ENCODE measurements at places on chromosomes 4 and X.

- DNase-seq = no peak
These were observed 14.4 kb downstream of the BCOR start for GRCh38 chrX:40083120-40083978.

- DNase-seq = no peak
These were observed 22.2 kb upstream of the PLP1 start for GRCh38 chrX:103754401-103754800.

- no peak for DNase-seq
These were observed at the start of gene EPHA5 for GRCh38 chr4:65670331-65671031. Gene EPHA5, minus strand, starts transcription at chr4:65670489. Its CDS starts 747 bp downstream, at chr4:65669742.

GRCh38 chr4:163395758-163396157, 52.1 kb downstream of the NPY5R start:
- no peak for DNase-seq

DNA sequence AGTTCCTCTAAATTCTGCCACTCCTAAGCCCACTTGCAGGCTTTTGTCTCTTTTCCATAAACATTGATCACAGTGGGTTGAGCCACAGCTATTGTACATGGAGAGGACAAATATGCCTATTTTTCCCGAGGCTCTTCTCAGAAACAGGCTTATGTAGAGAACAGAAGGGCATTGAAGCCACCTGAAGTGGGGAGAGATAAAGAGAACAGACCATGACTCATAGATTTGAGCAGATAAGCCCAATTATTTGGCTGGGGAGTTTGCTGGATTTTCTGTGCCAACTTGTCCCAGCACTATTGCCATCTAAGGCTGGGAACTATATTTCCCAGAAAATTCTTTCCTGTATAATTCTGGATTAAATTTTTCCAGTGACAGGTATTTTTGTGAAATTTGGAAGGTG, 446.1 kb upstream of the RPS6KA3 start:
- DNase-seq = no peak

GRCh38 chrX:17174671-17175070, 200.3 kb upstream of the NHS start:
- DNase-seq = no peak

DNA sequence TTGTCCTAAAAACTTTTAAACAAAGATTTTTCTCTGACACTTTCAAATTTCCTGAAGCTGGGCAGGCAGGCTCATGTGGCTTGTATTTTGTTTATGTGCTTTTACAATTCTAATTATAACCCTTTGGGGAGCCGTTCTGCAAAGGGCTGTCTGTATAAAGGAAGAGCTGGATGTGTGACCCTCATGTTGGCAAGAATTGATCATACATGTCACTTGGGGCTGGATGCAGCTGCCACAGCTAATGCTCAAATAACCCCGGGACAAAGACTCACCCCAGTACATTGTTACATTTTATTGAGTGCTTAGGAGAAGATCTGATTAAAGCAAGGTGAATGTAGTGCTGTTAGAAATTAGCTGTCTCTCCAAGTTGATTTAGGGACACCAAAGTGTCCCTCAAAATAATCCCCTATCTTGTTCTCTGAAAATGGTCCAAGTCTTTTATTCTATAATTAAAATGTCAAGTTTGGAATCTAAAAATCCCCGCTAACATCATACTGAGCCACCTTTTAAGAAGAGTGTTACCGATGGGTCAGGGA, 13.0 kb upstream of the DAPP1 start:
- no peak for DNase-seq

GRCh38 chr4:142663828-142664227, 182.3 kb downstream of the INPP4B start:
- DNase-seq = no peak

- DNase-seq = no peak
These were observed 19.5 kb downstream of the NSUN7 start for GRCh38 chr4:40769266-40769665.

GRCh38 chrX:140510306-140510676, 5.4 kb upstream of the SOX3 start:
- no peak for DNase-seq

GRCh38 chrX:105553118-105553517, 269.2 kb upstream of the NRK start:
- DNase-seq = no peak

GRCh38 chrX:78024349-78025059, 55.1 kb upstream of the PGAM4 start:
- no peak for DNase-seq

DNA sequence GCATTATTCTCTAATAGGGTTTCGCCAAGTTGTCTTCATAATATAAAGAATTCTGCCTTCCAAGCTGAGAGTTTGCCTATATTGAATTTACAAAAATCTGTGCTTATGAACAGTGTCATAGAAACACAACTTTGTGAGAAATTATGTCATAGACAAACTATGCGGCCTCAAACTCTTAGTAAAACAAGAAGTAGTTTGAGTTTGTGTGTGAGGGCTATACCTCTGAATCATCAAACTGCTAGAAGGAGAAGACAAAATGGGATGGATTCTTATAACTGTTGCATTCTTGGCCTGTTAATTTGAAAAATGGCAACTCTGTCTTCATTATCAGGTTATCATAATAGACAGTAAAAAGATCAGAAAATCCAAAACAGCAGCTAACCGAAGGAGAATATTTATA, 46.1 kb upstream of the NAP1L5 start:
- no peak for DNase-seq

GRCh38 chr4:54392479-54392878, 163.4 kb downstream of the PDGFRA start:
- DNase-seq = no peak

DNA sequence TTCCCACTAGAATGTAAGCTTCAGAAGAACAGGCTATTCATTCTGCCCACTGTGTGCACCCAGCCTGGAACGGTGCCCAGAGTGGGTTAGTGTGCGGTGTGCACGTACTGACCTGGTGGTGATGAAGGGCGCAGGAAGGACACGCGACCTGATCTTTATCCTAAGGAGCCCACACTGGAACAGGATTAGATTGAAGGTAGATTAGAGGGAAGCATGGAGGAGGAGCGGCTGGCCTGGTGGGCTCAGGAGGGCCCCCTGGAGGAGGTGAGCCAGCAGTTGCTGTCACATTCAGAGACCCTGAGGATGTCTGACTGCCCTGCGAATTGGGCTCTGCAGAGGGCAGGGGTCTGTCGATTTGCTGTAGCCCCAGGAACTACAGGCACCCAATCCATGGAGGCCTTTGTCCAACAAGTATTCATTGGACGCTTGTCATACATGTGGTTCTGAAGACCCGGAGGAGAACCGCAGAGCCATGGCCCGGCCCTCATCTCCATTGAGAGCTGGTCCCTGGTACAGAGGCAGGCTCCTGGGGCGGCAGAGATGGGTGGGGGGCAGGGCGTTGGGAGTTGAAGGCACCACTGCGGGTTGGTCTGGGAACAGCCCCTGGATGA, 73.2 kb downstream of the HTRA3 start:
- no peak for DNase-seq

GRCh38 chr4:14124816-14125215, 497.3 kb upstream of the BOD1L1 start:
- no peak for DNase-seq

GRCh38 chr4:141565379-141566089, 70.8 kb upstream of the IL15 start:
- DNase-seq = no peak

GRCh38 chrX:2316534-2316933, 184.2 kb downstream of the DHRSX start:
- DNase-seq = no peak

DNA sequence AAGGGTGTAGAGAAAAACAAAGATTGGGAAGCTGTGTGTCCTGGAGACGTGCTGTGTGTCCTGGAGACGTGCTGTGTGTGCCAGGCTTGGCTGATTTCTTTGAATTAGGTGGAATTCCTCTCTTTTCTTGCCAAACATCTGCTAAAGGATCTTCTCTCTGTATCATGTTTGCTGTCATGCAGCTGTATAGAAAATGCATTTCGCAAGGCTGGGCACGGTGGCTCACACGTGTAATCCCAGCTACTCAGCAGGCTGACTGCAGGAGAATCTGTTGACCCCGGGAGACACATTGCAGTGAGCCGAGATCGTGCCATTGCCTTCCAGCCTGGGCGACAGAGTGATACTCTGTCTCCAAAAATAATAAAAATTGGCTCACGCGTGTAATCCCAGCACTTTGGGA, 187.0 kb downstream of the CRLF2 start:
- DNase-seq = no peak

DNA sequence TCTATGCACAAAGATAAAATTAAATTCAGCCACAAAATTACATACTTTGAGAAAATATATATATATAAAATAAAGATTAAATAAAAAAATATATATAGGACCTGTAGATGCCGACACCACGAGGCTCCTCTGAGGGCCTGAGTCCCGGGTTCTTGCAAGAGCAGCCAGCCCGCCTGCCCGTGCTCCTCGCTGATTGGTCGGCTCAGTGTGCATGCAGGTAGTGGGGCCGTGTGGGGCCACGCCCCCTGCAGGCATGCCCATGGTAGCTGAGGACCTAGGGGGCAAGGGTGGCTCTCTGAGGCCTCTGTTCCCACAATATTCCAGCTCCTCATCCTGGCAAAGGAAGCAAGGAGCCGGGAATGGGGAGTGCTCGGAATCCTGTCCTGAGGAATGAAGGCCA, 80.5 kb upstream of the AMELX start:
- DNase-seq = no peak

- DNase-seq = no peak
These were observed 33.1 kb upstream of the TAPT1 start for GRCh38 chr4:16259241-16259888.

GRCh38 chrX:74119016-74119910, 184.7 kb upstream of the ZCCHC13 start:
- DNase-seq = no peak

- DNase-seq = no peak
These were observed 80.3 kb upstream of the LSM6 start for GRCh38 chr4:146095091-146095690.

DNA sequence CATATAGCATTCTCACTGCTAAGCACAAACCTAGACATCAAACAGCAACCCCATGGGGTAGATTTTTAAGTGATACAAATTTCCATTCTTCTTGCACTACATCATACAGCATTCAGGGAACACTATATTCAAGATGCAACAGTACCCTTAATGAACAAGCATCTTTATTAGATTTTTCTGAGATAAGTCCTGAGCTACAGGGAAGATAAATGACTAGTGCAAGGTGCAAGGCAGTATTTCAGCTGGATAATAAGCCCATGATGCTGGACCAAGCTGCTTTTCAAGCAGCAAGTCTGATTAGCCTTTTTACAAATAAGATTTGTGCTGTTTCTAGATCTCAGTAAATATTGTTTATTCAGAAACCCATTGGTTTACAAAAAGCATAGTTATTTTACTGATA, 192.6 kb upstream of the ATOH1 start:
- no peak for DNase-seq

GRCh38 chr4:108596344-108596743, 24.0 kb upstream of the RPL34 start:
- DNase-seq = no peak

- no peak for DNase-seq
These were observed 12.9 kb downstream of the DIPK2B start for GRCh38 chrX:45187731-45188130.
